Inflammatory macrophage treated with lipopolysaccharide for 4 hours (primary cell): ENCODE measurements at places on chromosomes 5 and 9.
A peak's percentile ranks its signal among the peaks of the same experiment; 100 is the strongest.

DNA sequence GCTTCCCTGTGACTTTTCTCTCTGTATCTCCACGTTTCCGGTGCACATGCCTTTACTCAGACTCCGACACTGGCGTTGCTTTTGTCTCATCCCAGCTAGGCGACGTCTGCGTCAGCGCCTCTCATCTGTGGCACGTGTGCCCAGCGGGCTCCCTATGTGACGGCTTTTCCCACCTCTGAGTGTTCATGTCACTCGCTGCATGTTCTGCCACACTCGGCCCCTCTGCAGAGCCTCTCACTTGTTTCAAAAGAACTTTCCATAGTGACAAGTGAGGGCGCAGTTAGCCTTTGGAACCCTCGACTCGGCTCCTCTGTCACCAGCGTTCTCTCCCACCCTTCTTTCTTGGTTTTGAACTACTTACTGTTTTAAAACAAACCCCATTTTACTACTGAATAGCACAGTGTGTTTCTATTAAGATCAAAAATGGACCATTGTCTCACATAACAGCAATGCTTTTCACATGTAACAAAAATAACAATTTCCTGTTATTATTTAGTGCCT, 113.4 kb upstream of the CACNA1B start:
- DNase-seq = no peak

GRCh38 chr5:859798-860296, 9.1 kb upstream of the ZDHHC11 start:
- DNase-seq = no peak

GRCh38 chr9:109815366-109815947, 35.5 kb downstream of the PALM2AKAP2 start:
- no peak for DNase-seq

DNA sequence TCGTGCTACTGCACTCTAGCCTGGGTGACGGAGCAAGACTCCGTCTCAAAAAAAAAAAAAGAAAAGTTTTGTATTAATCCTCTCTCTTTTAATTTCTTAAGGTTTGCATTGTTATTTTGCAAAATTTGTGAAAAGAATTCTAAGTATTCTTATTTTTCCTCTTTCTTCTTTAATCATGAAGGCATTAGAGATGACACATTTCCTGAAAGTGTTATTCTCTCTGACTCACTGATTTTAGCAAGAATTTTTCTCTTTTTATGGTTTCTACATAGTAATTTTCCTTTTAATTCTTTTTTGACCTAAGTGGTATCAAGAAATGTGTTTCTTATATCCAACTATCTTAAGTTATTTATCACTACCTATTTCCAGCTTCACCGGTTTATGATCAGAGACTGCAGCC, 78.0 kb downstream of the NSUN2 start:
- DNase-seq = no peak

DNA sequence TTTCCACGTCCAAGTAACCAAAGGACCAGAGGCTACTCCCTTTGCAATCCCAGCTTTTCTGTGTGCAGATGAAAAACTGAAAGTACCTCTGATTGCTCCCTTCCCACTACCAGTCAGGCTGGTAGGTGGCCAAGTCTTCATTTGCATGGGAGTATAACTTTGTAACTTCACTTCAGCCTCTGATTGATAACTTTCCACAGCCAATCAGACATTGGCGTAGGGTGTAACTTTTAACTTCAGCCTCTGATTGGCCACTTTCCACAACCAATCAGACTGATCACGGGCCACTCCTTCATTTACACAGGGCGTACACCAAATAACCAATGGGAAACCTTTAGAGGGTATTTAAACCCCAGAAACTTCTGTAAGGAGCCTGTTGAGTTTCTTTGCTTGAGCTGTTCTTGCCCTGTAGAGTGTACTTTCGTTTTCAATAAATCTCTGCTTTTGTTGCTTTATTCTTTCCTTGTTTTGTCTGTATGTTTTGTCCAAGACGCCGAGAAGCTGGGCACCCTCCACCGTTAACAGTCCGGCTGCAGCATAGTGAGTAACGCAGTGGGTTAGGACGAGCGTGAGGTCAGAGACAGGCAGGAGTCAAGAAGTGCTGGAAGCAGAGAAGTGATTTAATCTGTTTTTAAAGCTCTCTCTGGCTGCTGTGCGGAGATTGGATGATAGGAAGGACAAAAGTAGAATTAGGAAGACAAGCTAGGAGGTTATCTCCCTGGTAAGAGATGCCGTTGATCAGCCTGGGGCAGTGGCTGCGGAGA, 3.5 kb upstream of the EXOSC2 start:
- no peak for DNase-seq

GRCh38 chr5:2901511-2901910, 150.0 kb upstream of the IRX2 start:
- DNase-seq = no peak

DNA sequence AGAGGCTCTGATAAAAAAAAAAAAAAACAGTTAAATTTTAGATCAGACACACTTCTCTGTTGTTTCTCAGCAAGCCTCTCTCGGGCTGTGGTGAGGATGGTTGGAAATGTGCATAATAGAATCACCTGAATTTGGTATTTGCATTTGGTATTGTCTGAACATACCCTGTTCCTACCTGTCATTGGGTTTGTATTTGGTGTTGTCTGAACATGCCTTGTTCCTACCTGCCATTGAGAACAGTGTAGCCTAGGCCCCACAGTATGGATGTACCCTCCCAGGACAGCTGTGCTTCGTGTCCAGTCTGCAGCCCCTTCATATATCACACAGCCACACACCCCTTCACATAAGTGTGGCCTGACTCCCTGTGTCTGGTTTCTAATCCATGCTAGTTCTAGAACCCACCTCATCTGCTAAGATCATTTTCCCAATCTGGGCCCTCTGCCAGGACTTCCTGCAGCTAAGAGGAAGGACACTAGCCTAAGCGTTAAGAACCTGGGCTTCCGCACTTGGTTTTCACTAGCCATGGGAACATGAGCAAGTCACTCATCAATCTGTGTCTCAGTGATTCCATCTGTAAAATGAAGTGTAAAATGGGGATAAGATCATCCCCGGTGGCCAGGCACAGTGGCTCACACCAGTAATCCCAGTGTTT, 49.2 kb downstream of the ITGA2 start:
- no peak for DNase-seq

- DNase-seq = no peak
Observed at GRCh38 chr9:76873821-76874220, 32.1 kb downstream of the PRUNE2 start.

- no peak for DNase-seq
Observed at GRCh38 chr9:23537192-23538066, 288.6 kb downstream of the ELAVL2 start.

DNA sequence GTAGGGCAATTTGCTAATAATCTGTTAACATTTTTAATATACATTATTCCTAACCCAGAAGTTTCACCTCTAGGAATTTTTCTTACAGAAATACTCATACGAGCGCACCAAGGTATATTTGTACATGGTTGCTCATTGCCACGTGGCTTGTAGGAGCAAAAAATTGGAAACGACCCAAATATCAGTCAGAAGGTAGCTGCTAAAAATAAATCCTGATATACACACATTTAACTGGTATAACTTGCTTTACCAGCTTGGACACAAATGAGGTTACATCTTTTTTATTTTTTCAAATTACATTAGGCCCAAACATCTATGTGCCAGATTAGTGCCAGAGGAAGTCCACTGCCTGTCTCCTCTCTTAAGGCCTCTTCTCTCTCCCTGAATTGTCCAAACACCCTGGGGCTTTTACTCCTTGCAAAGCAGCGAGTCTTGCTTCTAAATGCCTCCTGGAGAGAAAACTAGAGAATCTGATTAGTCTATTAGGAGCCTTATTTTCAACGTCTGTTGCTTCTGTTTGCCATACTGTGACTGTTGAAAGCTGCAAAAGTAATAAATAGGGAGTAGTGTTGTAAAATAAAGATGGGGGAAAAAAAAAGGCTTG, 92.0 kb upstream of the SSBP2 start:
- DNase-seq = no peak

DNA sequence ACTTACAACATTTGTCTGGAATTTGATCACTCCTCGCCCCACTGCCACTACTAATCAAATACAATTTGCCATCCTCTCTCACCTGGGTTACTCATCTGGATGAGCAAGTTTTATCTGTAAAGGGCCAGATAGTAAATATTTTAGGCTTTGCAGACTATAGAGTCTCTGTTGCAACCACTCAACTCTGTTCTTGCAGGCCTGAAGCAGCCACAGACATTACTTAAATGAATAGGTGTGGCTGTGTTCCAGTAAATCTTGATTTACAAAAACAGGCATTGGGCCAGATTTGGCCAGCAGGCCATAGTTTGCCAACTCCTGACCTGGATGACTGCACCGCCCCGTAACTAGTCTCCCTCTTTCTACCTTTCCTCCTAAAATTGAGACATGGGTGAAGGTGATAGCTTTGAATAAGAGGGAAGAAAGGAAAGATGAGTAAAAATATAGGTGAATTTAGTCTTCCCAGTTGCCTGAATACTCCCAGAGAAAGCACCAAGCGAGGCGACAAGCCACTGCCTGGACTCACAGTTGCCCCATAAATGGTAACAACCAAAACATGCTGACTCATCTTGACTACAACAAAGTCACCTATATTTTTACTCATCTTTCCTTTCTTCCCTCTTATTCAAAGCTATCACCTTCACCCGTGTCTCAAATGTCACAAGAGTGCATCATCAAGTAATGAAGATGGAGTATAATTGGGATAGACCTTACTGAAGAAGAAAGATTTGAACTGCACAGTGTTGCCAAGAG, 32.5 kb upstream of the SCAMP1 start:
- no peak for DNase-seq

GRCh38 chr5:173327084-173327947, 898 bp downstream of the STC2 start:
- no peak for DNase-seq

GRCh38 chr9:95477885-95478284, 38.9 kb downstream of the PTCH1 start:
- DNase-seq = no peak

DNA sequence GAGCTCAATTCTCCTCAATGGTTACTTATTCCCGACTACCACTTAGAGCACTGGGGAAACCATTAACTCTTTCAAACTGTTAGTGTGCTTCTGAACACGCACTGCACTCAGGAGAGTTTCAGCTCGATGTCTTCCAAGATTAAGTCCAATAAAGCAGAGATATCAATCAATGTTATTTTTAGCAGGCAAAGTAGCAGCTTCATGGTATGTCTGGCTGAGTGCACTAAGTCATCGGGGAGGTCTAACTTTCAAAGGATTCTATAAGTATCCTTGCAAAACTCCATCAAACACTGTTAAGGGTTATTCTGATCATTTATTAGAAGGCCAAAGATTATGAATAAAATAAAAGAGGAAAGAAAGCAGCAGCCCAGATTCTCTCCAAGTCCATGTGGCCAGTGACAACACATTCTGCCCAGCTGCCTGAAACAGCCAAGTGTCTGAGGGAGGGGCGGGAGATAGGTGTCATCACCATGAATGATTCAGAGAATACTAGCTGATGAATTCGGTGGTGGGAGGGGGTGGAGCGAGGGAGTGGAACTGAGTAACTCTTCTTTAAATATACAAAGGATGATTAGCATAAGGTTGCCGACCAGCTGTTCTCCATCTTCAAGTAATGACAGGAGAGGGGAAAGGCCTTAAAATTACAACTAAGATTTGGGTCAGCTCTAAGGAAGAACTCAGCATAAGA, 21.3 kb downstream of the NREP start:
- peak; percentile 56 for DNase-seq

- DNase-seq = peak; percentile 75
Observed at GRCh38 chr9:68505681-68506409, 34.8 kb downstream of the TMEM252 start.

DNA sequence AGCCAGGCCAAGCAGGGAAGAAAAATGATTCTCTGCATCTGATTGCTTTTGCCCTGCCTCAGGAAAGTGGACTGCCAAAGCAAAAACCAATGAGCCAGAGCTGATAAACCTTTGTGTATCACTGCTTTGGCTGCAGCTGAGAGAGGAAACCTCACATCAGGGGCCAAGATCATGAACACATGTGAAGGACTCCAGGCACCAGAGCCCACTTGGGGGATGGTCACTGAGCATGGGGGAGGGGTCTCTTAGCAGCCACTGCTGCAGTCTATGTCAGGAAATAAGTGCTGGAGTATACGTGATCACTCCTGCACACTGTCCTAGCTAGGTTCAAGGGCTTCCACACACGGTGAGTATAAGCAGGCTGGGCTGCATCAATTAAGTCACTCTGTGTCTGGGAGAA, 229.9 kb downstream of the SPOCK1 start:
- DNase-seq = no peak

DNA sequence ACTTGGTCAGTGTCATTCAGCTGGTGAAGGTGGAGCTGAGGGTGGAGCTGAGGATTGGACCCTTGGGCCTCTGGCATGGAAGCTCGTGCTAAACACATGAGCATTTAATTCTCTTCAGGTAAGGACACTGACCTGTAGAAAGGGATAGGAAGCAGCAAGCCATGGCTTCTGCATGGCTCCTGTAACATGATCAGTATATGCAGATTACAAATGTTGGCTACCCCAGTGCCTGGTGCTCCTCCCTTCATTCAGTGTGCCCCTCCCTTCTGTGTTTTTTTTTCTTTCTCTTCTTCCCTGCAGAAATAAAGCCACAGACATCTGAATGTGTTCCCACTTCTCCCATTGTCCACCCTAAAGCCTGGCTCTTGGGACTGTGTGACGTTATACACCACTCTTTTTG, 52.9 kb downstream of the ARHGAP26 start:
- DNase-seq = no peak

DNA sequence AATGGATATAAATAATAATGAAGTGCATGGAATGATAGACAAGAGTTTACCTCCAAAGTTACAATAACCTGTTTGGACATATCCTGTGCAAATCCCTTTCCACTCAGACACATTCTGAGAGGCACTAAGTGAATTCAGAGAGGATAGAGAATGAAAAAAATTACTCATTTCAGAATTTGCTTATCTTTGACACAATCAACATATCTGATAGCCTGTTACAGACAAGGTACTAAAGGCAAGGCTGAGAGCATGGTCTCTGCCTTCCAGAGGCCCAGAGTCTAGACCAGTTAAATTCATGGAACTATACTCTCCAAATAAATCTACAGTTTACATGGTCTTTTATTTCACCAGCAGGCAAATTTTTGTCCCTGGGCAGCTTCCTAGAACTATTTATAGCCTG, 371.8 kb upstream of the PTGER4 start:
- DNase-seq = no peak

GRCh38 chr5:98568336-98568735, 205.1 kb upstream of the RGMB start:
- no peak for DNase-seq

DNA sequence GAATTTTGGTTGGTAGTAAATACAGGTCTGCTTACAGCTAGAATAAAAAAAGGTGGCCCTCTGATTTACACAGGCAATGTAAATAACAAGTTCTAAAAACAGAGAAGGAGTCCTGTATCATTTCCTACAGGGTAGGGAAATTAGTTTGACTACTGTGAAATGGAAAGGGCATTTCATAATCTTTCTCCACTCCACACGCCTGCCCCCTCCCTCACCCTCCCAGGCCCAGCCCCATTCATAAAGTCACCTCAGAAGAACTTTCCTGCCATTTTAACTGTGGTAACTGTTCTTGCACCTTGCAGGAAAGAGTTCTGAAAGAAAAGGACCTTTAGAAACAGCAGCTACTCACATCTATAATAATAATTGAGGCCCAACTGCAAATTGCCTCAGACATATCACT, 69.7 kb downstream of the MEF2C start:
- no peak for DNase-seq

GRCh38 chr5:34639852-34640626, 16.1 kb upstream of the RAI14 start:
- no peak for DNase-seq
